Activated naive CD4-positive, alpha-beta T cell treated with anti-CD3 and anti-CD28 coated beads for 36 hours (primary cell): ENCODE measurements at places on chromosomes 11 and 22.

- no peak for DNase-seq
Observed at GRCh38 chr11:77112641-77113381, 10.2 kb downstream of the OMP start.

DNA sequence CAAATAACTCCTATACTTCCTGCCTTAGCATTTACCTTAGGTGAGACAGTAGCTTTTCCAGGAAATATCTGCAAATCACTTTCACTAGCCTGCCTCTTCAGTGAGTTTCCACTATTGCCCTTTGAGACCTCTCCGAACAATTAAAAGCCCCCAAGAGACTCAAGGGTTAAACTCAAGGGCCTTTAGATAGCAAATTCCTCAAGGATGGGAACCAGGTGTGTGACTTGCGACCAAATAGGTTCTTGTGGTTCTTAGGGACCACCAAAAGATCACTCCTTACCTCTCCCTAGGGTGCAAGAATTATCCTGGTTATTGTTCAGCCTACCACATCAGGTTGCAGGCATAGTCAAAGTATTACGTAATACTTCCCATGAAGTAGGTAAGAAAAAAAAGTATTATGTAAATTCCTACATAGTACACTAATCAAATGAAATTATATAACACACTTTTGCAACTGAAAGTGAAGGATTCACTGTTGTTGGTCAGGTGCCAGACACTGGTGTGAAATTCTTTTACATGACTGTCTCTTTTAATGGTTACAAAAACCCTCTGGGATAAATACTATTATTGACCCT lies 1.4 kb upstream of the RDX start:
- peak; percentile 26 for DNase-seq

GRCh38 chr11:30984442-30984816 lies 385.1 kb downstream of the DCDC1 start:
- DNase-seq = no peak

DNA sequence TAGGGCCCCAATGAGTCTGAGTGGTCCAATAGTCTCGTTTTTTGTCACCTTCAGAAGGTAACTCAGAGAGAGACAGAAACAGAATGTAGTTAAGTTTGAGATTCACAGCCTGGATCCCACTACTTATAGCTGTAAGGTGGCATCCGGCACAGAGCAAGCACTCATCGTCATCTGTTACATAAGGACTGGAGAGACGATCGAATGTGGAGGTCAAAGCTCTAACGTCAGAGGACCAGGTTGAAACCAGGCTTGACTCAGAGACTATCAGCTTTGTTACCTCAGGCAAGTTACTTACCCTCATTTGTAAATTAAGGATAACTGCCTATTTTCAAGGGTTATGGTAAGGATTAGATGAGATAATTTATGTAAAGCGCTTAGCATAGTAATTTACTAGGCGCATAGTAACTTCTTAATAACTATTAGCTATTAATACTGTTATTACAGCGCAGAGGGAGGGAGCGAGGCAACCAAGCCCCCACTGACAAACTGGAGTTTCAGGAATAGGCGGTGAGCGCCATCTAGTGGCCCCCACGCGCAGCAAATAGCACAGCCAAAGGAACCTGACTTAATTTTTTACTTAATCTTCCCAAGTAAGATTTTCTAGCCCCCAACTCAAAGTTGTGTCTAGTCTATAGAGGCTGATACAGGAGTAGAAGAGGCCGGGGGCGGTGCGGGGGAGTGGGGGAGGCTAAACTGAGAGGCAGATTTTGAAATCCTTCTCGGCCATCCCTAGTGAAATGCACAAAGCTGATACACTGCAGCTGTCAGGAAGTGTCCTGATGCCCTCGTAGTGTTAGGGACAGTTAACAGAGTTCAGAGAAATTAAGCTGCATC lies 29.0 kb upstream of the API5 start:
- peak; percentile 52 for DNase-seq

GRCh38 chr11:47101406-47101805 lies 75.3 kb downstream of the ARFGAP2 start:
- no peak for DNase-seq

DNA sequence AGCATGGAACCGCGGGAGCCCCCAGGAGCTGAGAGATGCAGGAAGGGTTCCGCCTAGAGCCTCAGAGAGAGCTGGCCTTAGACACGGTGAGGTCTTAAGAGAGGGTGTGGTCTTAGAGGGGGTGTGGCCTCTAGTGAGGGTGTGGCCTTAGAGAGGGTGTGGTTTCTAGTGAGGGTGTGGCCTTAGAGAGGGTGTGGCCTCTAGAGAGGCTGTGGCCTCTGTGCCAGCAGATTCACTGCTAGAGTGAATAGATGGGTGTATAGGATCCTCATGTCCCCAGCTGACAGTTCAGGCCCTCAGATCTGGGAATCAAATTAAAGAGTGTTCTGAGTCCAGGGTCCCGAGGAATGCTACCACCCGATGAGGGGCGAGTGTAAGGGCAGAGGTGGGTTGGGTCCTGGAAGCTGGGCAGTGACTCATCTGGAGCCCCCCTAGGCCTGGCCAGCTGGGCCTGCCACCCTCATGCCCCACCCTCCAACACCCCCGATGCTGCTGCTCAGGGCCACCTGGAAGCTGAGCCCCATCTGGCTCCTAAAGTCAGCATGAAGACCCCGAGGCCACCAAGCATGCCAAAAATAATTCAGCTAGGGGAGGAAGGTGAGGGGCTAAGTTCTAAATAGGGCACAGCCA lies 49.5 kb downstream of the IGF2 start:
- peak; percentile 40 for DNase-seq

DNA sequence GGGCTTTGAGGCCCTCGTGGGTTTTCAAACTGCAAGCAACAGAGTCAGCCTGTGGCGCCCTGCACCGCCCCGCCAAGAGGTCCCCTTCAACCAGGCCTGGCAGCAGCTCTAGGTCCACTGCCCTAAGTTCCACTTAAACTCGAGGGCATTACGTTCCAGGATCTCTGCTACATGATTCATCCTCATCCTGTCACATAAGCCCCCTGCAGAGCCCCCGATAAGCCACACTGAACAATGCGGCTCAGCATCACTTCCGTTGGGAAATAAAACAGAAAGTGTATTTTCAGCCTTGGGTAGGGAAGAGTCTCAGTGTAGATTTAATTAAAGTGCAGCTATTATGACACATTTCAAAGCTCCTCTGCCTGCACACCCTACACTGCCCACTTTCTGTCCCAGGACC lies 24.6 kb downstream of the SULT4A1 start:
- DNase-seq = no peak

DNA sequence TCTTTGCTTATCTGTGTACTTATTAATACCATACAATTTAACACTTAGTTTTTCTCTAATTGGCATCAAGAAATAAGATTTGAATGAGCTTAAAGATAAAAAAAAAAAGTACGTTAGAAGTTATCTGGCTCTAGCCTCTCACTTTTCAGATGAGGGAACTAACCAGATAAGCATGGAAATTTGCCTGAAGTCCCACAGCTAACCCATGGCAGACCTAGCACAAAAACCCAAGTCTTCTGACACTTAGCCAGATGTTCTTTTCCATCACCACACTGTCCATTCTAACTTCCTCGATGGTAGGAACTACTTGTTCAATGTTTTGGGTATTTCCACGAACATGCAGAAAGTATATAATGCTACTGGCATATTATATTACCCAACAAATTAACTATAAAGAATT lies 7.4 kb upstream of the SOX6 start:
- no peak for DNase-seq

DNA sequence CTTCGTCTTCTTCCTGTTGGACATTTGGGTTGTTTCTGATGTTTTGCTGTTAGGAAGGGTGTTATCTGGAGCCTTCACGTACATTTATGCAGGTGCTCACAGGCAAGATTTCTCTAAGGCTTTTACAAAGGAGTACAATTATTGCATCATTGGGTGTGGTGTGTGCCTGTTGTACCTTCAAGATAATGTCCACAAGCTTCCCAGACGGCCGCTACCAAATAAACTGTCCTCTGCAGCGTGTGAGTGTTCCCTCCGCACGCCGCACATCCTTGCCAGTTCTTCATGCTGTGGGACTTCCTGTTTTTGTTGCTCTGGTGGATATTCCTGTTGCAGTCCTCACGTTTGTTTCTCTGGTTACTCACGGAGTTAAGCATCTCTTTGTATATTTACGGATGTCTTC lies 133.3 kb downstream of the TBC1D22A start:
- DNase-seq = no peak

- no peak for DNase-seq
Observed at GRCh38 chr22:20014526-20015186, 2.0 kb downstream of the ARVCF start.

- DNase-seq = no peak
Observed at GRCh38 chr22:50676180-50676636, 3.6 kb downstream of the SHANK3 start.

DNA sequence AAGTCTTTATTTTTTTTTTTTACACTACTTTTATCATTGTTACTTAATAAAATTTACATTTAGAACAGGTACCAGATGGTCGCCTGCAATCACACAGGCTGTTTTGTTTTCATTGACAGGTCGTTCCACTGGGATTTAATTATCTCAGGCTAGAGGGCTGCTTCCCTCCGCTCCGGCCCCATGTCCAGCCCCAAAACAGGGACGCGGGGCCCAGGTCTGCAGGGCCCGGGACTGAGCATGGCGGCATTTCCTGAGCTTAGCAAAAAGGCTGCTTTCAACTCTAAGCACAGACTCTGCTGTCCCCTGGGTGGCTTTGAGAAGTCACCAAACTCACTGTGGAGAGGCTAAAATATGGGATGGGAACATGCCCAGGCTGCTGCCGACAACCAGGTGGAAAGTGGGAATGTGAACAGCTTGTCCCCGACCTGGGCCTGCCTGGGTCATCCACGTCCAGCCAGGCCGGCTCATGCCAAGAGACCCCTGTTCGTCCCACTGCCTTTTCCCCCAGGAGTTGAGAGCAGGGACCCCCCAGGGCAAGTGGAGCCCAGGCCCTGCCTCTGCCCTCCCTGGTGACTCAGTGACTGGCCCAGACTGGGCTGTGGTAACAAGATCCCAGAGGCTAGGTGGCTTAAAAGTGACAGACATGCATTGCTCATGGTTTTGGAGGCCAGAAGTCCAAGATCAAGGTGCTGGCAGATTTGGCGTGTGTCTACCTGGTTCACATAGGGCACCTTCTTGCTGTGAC lies 150.0 kb downstream of the SHANK2 start:
- no peak for DNase-seq
